ENCODE measurements at places on chromosomes 5 and 9.
A peak's percentile ranks its signal among the peaks of the same experiment; 100 is the strongest.

DNA sequence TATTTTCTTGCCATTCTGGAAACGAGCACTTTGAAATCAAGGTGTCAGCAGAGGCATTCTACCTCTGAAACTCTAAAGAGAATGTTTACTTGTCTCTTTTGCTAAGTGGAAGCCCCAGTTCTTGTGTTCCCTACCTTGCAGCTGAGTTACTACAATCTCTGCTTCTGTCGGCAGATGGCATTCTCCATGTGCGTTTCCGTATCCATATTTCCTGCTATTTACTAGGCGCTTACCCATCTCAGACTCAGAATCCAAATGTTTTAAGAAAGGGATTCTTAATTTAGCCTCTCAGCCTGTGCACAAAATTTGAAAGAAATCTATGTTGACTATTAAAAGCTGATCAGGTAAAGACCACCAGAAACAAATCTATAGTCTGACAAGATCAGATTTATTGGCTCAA lies 221.3 kb upstream of the FTMT start:
- peak; percentile 34 for DNase-seq

- no peak for DNase-seq
Measured at GRCh38 chr9:89715318-89715858, 110.6 kb downstream of the GADD45G start.

DNA sequence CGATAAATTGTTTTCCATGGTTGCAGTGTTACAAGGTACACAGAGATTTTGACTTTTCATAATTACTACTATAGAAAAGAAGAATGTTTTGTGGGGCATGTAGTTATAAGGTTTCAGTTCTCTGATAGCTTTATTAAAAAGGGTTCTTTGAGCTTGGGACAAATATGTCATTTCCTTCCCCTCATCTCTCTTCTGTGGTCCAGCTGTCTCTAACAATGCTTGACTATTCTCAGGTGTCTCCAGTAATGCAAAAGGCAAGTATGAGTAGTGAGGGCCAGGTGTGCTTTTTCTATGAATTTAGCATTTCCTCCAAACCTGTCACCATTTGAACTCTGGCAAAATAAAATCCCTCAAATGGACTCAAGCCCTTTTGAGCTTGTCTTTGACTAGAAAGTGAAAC lies 84.3 kb downstream of the SLF1 start:
- no peak for DNase-seq

GRCh38 chr9:108184941-108185340 lies 670.8 kb downstream of the ACTL7B start:
- peak; percentile 59 for DNase-seq

- no peak for DNase-seq
Measured at GRCh38 chr9:15372455-15372854, 50.2 kb upstream of the SNAPC3 start.

GRCh38 chr5:143836161-143836725 lies 24.3 kb downstream of the HMHB1 start:
- DNase-seq = no peak

- DNase-seq = no peak
Measured at GRCh38 chr5:160432196-160432595, 10.5 kb downstream of the PTTG1 start.

DNA sequence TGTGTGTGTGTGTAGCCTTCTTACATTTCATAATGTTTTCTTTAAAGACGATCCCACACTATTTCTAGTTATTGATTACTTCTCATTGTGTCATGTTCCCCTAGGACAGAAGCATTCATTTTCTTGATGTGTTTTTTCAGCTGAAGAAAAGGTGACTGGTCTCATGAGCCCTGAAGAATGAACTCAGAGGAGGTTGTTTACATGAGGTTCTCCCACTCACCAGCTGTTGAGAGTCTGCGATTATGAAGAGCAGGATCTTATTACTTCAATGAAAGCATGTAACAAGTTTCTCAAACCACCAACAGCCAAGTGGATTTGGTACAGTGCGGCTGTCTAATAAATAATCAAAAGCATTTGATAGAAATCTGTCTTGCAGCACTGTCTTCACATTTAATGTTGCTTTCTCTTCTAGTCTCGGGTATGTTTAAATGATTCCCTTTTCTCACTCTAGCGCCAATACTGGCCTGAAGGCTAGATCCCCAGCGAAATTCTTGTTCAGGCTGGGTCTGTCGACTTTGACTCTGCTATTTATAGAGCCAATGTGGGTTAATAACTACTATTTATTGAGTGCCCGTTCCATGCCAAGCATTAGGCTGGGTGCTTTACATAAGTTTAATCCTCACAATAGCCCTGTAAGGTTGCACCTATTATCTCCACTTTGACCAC lies 9.6 kb upstream of the FSD1L start:
- DNase-seq = peak; percentile 56

- DNase-seq = peak; percentile 70
Measured at GRCh38 chr5:146718609-146719008, 159.9 kb downstream of the PPP2R2B start.

- no peak for DNase-seq
Measured at GRCh38 chr9:95870906-95871305, 4.6 kb upstream of the ERCC6L2 start.

- no peak for DNase-seq
Measured at GRCh38 chr9:90909747-90910283, 108.2 kb downstream of the SYK start.

DNA sequence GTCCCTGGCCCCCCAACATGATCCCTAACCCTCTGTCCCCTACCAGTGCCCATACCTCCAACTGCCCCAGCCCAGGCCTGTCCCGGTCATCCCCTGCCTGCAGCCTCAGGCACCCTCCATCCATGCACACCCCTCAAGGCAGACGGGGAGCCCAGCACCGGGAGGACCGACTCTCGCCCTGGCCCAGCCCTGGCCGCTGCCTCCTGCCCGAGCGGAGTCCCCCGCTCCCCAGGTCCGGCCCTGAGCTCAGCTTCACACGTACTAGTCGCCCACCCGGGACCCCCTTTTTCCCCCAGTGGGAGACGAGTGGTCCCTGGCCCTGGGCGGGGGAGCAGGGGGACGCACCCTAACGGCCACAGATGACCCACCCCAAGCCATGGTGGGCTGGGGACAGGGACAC lies 49.0 kb upstream of the UBAC1 start:
- no peak for DNase-seq

- DNase-seq = no peak
Measured at GRCh38 chr9:114899995-114900394, 30.4 kb downstream of the TNFSF8 start.

DNA sequence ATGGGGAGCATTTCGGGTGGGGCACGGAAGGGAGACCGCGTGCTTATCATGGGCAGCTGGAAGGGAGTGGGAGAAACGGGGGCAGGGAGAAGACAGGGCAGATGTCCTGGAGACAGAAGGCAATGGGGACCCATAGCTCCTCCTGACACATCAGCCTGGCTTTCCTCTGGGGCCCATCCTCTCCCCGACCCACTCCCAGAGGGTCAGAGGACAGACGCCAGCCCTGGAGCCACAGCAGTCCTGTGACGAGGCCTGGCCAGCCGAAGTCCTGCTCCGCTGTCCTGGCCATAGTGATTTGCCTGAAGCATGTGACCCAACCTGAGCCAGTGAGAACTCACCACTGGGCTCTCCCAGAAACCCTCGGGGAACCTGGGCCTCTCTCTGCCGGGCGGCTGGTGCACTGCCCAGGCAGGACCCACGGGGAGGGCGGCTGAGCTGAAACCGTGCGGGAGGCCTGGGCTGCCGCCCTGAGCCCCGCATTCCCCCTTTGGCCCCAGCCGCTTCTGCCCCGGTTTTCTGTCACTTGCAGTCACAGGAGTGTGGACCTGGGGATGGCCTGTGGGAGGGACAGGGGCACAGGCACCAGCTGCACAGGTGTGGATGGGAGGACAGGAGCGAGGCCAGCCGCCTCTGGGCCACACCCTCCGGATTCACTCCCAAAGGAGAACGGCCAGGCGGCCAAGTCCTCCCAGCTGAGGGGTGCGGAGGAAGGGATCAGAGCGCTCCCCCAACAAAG lies 19.8 kb downstream of the ADAMTS2 start:
- DNase-seq = no peak

DNA sequence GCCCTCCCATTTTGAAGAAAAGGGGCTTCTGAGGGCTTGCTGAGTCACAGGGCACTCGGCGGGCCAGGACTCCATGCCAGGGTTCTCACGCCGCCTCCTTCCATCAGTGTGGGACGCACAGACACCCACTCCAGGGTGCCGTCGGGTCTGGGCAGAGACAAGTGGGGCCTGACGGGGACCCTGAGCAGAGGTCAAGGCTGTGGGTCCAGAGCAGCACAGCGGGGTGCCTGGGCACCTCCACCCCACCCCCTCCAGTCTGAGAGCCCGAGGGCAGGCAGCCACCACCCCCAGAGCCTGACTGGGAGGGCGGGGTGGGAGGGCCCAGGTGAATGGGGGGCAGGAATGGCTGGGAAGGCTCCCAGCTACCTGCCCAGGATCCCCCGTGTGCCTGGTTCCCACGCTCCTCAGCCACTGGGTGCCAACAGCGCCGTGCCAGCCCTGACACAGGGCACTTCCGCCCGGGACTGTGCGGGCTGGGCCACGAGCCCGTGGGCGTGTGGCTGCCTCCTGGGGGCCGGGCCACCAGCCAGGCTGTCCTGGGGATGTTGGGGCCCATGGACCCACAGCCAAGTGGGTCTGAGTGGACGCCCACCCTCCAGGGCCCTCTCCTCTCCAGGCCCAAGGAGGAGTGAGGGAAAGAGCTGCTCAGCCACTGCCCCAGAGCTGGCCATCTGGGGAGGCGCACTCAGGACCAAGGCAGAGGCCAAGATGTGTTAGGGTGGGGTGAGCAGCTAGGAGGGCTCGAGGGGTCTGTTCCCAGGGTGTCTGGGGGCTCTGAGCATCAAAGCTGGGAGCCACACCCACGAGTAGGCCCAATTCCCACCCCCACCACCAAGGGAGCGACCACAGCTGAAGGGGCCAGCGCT lies 10.1 kb upstream of the NRARP start:
- no peak for DNase-seq

DNA sequence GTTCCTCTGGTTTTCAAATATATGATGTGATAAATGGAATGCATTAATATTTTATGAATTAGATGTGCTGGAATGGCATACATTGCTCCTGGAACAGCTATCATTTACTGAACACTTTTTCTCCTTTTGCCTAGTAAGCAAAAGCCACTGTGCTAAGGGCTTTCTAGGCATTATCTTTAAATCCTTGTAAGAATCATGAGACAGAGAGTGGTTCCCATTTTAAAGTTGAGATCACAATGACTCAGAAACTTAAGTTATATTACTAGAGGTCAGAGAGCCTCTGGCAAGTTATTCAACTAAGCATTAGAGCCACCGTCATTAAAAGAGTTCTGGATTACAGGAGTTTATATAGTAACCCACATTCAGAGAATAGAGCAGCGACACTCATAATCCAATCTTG lies 26.7 kb upstream of the FSD1L start:
- DNase-seq = no peak

- no peak for DNase-seq
Measured at GRCh38 chr5:159402311-159402710, 72.0 kb upstream of the IL12B start.

GRCh38 chr9:4742246-4742645 lies 1.2 kb upstream of the AK3 start:
- DNase-seq = no peak

- no peak for DNase-seq
Measured at GRCh38 chr9:129624947-129625346, 1.0 kb upstream of the NTMT1 start.

All from fibroblast of the aortic adventitia (primary cell).